ENCODE measurements at places on chromosomes 12 and 14.

- DNase-seq, result no peak
Observed at GRCh38 chr14:22073801-22074200, 400.2 kb upstream of the OR4E1 start.

- DNase-seq, result no peak
Observed at GRCh38 chr12:130081117-130081805, 81.0 kb upstream of the FZD10 start.

GRCh38 chr12:75977952-75978671 lies 53.5 kb downstream of the PHLDA1 start:
- peak; percentile 50 for DNase-seq

GRCh38 chr12:19451196-19451595 lies 11.9 kb downstream of the AEBP2 start:
- no peak for DNase-seq

DNA sequence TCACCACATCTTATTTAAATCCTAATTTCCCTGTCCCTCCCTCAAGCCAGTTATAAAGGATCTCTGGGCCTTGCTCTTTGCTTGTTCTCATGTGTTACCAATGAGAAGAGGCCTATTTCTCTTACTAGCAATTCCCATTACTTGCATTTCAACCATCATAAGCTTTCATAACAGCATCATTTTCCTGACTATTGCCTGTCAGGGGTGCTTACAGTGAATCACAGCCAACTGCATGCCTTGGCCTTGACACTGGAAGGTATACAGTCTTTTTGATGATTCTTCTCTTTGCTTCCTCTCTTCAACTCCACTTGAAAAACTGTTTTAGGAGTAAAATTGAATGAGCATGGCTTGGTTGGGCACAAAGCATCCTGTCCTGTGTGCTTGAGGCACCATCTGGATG lies 127.0 kb downstream of the NPAS3 start:
- no peak for DNase-seq
